RPMI7951 (cell line): ENCODE measurements at places on chromosomes 6 and 20.

DNA sequence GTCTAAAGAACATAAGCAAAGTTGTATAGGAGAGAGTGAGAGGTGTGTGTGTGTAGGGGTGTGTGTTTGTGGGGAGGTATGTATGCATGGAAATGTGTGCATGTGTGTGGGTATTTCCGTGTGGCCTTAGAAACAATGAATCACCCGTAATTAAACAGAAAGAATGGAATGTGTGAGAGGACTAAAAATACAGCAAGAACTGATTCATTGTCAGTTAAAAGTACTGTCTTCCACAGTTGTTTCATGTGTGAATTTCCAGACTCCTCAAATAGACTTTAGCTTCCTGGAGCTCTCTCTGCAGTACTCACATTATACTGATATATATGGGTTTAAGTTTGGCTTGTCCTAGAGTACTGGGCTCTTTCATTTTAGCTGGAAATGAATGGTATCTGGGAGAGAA is 145.7 kb downstream of the RIMS1 start:
- DNase-seq: no peak

DNA sequence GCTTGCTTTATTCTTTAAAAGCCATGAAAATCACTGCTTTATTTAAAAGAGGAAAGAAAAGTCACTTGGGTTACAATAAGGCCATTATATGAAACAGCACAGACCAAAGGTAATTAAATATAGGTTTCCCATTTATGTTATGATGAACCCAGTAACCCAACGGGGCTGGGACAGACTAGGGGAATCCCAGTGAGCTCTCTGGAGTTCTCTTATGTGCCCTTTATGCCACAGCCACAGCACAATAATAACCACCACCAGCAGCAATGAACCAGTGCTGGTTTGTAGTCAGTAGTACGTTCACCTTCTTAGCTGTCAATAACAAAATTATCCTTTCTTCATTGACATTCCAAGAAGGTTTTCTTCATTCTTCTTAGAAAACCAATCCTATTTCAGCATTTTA is 87.4 kb downstream of the KIF13A start:
- DNase-seq: no peak

DNA sequence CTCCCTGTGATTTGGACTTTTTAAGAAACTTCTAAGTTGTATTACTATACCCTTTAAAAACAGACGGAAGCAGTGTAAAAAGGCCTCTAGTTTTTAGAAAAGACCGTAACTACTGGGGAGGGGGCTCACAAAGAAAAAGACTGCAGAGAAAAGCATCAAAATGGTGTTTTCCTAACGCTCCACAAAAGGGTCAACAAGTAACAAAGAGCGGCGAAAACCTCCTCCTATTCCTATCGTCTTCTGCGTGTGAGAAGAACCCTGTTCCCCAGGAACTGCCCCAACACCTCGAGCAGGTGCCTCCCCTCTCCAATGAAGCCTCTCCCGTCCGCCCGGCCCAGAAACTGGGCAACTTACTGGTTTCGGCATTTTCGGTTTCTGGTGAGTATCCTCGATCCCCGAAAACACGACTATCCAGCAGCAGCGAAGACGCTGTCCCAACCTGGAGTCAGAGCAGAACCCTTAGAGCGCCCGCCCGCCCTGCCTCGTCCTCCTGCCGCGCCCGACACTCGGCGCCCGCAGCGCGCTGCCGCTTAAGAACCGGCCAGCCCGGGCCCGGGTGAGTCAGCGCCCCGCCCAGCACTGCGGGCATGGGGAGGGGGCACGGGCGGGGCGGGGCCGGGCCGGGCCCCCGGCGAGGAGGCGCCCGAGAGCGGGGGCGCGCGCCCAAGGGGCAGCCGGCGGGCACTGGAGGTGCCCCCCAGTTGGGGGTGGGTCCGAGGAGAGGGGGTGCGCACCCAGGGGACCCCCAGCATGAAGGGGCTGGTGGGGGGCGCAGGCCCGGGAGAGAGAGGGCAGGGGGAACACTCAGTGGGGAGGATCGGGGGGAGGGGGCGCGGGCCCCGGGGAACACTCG is 1.2 kb downstream of the EZR start:
- DNase-seq: peak; percentile 80

DNA sequence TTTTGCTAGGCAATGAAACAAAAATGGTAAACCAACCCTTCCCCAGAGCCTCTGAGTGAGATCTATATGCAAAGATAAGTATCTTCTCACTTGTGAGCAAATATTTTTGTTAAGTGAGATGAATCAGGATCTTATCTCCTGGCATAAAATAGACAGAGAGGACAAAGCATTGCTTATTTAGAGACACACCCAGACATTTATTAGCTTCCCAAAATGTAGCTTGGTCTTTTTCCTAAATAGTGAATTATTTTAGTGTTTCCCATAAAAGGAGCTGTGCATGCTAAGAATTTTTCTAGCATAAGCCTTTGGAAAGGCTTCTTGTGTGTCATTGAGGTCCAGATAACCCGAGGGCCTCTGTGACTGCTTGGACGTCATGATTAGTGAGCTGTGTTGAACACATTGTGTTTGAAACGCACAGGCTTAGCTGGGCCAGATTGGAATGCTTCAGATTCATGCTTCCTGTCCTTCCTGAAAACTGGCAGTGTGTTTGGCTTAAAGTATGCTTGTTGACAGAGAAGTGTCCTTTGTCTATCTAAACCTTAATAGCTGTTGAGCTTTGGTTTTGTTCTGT is 16.5 kb downstream of the MTHFD1L start:
- peak; percentile 97 for DNase-seq

- DNase-seq: no peak
These were observed 34.0 kb downstream of the LY86 start for GRCh38 chr6:6622501-6622900.

DNA sequence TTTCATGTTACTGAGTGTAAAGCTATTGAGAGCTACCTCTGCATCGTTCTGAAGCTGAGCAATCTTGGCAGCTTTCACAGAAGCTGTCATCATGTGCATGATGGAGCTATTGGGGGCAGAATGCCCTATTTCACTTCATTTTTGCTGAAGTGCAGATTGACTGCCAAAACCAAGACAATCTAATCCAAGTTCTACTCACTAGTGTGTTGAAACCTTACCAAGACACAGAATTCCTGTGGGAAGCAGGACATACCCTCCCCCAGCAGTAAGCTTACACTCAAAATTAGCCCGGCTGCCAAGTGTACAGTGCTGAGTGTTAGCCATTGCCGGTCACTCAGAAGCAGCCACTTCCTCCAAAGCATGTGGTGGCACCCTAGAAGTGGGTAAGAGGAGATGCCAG is 177.3 kb upstream of the TENT5A start:
- DNase-seq: no peak

GRCh38 chr20:52209154-52209571 is 17.6 kb upstream of the ZFP64 start:
- DNase-seq: no peak

DNA sequence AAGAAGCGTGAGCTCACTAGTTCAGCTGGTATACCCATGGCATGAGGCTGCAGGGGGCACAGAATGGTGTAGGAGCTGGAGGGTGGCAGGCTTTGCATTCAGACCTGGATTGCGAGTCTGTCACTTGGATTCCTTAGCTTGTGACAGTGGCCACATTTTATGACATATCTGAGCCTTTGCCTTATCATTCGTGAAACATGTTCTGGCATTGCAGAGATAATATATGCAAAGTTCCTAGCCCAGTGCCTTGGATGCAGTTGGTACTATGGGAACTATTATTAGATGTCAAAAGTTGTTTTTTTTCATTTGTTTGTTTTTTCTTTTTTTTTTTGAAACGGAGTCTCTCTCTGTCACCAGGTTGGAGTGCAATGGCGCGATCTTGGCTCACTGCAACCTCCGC is 230.7 kb upstream of the PRDM1 start:
- DNase-seq: no peak

- DNase-seq: no peak
These were observed 225.9 kb downstream of the NKAIN2 start for GRCh38 chr6:124029567-124029966.

GRCh38 chr6:166483573-166484250 is 101.0 kb upstream of the MPC1 start:
- DNase-seq: no peak

GRCh38 chr6:164379795-164380194 is 929.6 kb downstream of the C6orf118 start:
- DNase-seq: no peak

GRCh38 chr20:5001174-5002076 is at the start of gene SLC23A2:
Gene SLC23A2, minus strand, starts transcription at chr20:5001510. Its CDS starts 68,948 bp downstream, at chr20:4932562.
- DNase-seq: peak; percentile 41

DNA sequence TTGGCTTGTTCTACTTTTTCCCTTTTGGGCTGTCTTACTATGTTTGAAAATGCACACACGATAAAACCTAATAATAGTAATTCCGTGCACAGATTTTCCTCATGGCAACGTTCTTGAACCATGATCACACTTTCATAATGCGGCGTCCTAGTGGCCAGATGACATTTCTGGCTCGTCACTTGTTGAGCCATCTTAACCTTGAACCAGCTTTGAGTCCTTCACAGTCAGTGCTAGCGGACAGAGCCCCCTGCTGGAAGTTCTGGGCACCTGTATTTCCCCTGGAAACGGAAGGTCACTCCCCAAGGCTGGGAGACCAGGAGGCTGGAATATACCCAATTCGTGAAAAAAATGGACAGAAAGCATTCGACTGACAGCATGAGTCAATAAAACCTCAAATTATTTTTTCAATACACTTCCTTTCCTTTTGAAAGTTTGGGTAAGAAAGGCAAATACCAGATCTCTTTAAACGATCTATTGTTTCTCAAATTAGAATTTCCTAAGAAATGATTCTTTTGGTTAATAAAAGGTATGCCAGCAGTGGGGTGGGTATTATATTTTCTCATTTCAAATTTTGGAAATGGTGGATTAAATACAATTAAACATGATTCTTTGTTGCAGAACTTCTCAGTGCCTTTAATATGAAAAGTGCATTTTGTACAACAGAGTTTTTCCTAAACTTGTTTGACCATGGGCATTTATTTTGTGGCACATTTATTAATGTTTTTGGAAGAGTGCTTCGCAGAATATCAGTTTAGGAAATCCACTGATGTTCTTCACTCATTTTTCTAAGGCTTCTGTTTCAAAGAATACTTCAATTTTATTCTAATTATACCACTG is 542.3 kb downstream of the QKI start:
- peak; percentile 88 for DNase-seq

DNA sequence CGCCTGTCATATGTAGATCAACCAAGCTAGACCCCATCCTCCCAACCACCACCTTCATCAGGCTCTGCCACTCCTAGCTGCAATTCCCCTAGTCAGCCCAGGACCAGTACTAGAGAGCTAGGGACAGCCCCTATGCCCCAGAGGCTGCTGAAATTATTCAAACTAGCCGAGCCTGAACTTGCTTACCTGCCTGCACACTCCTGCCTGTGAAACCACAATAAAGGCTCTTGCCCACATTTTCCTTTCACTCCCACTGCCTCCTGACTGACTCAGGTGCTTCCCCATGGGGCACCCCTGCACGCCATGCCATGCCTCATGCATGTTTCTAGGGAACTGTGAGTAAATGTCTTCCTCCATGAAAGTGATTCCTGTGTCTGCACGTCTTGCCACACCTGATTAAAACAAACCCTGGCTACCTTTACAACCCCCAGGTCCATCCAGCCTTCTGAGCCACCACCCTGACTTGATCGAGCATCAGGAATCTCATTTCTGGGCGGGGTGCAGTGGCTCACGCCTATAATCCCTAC is 66.5 kb upstream of the IER3 start:
- DNase-seq: no peak

GRCh38 chr20:24291014-24291413 is 178.4 kb upstream of the SYNDIG1 start:
- no peak for DNase-seq

- no peak for DNase-seq
These were observed 24.8 kb upstream of the APMAP start for GRCh38 chr20:25017257-25017803.

DNA sequence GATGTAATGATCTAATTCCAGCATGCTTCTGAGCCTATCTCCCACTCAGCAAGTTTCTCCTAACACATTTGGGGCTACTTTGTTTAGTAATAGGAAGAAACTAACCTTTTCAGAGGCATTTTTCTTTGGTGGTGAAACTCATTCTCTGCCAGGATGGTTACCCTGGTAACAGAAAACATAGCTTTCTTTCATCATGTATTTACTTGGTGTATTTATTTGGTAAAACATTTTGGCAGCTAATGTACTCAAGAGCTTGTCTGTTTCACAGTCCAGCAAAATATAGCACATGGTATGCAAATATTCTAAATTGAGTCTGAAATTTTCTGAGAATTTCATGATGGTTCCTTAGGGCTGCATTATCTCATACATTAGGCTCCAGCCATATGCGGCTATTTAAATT is 100.0 kb downstream of the SLC35B3 start:
- no peak for DNase-seq

DNA sequence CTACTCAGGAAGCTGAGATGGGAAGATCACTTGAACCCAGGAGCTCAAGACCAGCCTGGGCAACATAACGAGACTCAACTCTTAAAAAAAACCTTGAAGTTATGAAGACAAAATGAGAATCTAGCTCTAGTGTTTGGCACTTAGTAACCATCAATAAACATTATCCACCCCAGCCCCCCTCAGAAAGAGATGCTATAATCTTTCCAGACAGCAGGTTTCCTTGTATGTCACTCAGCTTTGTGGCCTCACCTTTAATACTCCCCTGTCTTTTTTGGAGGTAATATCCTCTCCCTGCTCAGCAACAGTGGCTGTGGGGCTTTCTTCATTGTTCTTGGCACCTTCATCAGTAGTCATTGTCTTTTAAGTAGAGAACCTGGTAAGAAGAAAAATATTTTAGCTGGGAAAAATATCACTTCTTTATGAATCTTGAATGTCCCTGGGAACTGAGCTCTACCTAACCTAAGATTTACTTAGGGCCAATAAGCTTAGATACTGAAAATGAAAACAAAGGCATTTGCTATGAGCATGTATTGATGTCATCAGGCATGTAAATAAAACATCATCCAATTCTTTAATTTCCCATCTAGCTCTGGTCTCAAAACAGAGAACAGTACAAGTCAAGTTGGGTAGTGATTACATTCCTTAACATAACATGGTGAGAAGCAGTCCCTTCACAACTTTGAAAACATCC is 46.1 kb downstream of the FKBP5 start:
- no peak for DNase-seq

DNA sequence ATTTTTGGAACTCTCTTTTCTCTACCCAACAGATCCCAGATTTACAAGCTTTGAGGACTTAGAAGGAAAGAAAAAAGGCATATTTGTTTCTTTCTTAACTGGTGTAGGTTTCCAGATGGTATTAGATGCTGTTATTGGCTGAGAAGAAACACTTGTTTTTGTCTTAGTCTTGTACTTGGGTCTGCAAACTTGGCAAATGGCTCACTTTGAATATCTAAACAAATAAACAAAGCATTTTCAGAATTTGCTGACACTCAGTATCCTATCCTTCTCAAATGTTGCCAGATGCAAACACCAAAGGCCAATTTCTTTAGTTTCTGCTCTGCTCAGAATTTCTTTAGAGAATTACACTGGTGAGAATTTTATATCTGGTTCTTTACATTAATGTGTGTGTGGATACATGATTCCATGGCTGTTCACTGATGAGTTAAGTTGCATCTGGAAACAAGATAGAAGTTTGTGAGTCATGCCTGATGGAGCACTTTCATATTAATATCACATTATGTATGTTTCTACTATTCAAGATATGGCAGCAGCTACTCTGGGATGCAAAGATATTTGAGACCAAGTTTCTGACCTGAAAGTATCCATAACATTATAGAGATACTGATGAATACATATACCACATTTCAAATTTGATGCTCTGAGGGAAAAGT is 43.7 kb upstream of the CEP162 start:
- no peak for DNase-seq
